ENCODE measurements at places on chromosomes 16 and 17.
A peak's percentile ranks its signal among the peaks of the same experiment; 100 is the strongest.

GRCh38 chr17:63354256-63354655 is 91.8 kb downstream of the CYB561 start:
- DNase-seq, result no peak

DNA sequence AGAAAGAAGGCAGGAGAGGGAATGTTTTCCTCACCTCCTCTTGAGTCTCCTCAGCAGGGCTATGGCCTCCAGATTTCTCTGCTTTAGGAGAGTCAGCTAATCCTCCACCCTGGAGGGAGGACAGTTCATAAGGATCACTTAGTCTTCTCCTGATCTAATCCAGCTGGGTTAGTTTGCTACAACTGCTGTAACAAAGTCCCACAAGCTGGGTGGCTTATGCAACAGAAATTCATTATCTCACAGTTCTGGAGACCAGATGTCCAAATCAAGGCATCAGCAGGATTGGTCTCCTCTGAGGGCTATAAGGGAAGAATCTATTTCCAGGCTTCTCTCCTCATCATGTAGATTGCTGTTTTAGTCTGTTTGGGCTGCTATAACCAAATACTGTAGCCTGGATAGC is 40.6 kb upstream of the XYLT1 start:
- peak; percentile 96 for DNase-seq

DNA sequence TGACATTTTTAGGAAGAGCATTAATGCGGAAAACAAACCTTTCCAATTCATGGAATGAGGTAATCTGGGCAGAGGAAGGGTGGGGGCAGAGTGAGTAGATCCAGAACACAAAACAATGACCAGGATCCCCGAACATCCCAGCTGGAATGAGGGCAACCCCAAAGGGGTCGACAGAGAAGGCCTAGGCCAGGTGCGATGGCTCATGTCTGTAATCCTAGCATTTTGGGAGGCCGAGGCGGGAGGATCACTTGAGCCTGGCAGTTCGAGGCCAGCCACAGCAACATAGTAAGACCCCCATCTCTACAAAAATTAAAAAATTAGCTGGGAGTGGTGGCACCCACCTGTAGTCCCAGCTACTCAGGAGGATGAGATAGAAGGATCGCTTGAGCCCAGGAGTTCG is 64.7 kb downstream of the ZFHX3 start:
- no peak for DNase-seq

DNA sequence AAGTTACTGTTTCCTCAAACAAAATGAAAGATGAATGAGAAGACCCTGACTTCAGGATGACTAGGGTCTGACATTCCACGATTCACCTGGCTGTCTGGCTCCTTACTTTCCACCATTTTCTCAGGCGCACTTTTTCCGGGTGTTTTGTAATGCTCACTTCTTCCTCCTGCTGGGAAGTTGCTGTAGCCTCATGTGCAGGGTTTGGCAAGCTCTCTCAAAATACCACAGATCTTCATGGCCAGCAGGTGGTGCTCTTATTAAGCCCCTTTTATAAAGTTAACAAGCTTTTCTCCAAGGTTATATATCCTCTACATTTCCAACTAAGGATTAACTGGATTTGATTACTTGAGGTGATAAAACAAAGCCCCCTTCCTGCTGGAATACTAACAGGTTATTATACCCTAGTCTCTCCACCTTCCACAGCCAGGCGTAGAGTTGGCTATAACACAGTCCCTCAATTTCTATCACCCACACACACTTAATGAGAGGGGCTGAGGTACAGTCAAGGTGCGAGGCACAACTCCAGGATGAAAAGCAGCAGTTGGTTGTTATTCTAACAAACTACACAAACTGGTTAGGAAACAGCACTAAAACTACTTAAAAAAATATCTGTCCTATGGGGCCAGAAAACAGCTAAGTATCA is 45.4 kb downstream of the STH start:
- DNase-seq, result peak; percentile 92

GRCh38 chr16:50756473-50756872 is 14.6 kb downstream of the CYLD start:
- no peak for DNase-seq

DNA sequence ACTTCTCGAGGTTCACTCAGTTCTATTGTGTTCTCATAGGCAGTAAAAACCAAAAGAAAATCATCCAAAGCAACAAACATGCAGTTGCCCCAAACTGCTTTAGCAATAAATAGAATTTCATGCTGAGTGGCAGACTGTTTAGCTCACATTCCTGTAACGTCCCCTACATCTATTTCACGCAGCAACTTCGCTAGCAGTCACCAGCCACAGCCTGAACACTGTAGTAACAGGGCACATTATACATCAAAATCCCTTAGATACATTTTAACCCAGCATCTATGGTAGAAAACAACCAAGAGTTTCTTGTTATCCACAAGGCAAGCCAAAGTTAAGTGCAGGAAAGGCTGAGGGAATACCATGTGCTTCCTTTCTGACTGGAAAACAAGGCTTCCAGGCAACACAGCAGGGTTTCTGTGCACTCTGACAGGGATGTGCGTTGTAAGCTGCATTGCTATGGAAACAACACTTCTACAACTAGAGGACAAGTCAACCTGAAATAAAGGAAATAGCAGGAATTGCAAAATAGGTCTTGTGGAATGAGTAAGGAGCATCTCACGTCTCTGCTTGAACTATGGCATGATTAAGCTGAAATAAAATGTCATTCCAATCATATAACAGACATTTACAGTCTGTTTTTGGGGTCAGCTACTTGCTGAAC is 55.4 kb downstream of the CFDP1 start:
- DNase-seq, result peak; percentile 98

DNA sequence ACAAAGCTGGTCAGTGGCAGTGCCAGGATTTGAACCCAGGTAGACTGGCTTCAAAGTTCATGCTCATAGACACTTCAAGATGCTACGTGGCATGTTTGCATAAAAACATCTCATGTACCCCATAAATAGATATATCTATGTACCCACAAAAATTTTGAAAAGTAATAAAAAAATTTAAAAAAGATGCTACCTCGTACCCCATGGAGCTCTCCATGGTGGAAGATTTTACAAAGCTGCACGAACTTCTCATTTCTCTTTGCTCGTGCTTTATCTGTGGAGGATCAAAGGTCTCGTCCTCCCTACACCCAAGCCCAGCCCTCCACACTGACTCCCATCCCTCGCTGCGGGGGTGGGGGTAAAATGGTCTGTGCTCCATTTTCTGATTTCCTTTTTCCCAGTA is 135.5 kb downstream of the HAPSTR1 start:
- DNase-seq, result no peak

DNA sequence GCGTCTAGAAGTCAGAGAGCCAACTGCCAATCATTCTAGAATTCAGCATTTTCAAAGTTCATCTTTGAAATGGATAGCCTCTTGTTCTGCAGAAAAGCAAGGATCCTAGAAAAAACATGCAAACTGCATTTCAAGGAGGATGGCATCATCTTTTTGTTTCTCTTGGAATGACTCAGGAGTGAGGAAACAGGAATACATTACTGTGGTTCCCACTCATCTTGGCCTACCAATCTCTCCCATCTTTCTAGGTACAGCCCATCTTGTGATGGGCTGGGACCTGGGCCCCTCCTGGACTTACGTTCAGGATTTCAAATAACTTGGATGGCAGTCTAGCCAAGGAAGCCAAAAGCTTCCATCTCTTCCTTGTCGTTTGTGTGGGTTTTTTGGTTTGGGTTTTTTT is 363.4 kb downstream of the CDH13 start:
- DNase-seq, result peak; percentile 55

GRCh38 chr16:57509231-57509923 is 23.1 kb upstream of the DOK4 start:
- DNase-seq, result no peak

DNA sequence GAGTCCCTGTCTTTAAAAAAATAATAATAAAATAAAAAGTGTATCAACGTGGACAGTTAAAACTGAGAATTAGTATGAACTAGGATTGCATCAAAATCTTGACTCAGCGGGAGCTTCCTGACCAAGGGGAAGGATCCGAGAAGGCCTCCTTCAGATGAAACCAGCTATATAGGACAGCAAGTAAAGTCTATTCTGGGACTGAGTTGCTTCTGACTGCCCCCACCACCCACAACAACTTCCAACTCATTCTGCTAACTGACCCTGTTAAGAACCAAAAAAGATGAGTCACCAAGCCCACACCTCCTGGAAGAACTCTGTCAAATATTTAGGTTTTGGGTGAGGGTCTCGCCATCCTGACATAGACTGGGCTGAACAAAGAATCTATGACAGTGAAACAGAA is 24.9 kb downstream of the MPP3 start:
- DNase-seq, result no peak

DNA sequence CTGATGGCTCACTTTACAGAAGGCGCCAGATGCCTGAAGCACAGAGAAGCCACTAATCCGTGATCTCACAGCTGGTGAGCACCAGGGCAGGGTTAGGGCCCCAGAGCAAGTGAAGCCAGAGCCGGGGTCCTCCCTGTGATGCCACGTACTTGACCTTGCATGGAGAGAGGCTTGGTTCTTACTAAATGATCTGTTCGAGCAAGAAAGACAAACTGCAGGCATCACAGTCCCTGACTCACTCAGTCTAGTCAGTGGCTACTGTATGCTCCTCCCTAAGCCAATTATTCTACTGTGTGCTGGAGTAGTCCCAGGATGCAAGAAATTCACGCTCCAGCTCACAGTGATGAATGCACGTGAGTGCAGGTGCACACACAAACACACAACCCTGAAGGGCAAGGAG is 55.4 kb downstream of the SDK2 start:
- DNase-seq, result no peak

GRCh38 chr17:80649200-80649644 is 104.6 kb downstream of the RPTOR start:
- no peak for DNase-seq

DNA sequence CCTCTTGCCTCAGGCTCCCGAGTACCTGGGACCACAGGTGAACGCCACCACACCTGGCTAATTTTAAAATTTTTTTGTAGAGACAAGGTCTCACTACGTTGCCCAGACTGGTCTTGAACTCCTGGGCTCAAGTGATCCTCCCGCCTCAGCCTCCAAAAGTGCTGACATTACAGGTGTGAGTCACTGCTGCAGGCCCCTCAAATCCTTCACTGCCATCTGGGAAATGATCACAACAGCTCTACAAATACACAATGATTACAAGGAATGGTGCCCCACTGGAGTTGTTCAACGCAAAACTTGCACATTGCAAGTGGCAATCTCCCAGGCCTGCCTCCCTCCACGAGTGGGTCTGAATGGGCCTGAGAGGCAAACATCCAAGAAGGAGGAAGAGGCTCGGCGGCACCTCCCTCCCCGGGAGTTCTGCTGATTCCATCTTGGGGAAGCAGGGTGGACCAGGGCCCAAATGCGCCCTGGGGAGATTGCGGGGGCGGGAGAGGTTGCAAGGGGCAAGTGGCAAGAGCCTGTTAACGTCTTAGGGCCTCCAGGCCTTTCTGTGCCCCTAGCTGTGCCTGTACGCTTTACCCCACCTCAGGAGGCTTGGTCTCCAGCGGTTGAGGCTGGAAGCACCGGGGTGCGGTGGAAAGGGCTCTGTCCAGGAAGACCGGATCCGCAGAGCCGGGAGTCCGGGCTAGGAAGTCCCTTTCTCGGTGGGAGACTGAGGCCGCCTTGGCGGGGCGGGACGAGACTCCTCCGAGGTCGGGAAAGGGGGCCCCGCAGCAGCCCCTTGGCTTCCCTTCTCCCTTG is 656 bp upstream of the IGFBP4 start:
- no peak for DNase-seq

GRCh38 chr16:72997141-72997542 is 50.8 kb downstream of the ZFHX3 start:
- DNase-seq, result peak; percentile 67

- peak; percentile 31 for DNase-seq
Observed at GRCh38 chr17:71234349-71234748, 886.5 kb upstream of the SOX9 start.

- DNase-seq, result no peak
Observed at GRCh38 chr17:574061-574460, 140.6 kb downstream of the VPS53 start.

DNA sequence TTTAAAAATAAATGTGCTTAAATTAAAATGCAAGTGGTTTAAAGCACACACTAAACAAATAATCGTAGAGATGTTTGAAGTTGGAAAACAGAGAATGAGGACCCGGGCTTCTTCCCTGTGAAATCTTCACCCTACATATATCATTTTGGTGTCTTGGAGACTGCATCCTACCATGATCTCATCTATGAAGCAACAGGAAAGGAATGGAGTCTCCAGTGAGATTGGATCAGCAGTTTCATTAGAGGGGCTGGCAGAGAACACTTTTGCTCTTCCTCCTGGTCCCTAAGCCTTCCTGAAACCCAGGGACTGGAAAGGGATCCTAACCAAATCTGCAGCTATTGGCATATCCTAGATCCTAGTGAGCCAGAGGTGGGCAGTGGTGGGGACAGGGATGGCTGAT is 85.0 kb downstream of the GRIN2A start:
- DNase-seq, result peak; percentile 39

DNA sequence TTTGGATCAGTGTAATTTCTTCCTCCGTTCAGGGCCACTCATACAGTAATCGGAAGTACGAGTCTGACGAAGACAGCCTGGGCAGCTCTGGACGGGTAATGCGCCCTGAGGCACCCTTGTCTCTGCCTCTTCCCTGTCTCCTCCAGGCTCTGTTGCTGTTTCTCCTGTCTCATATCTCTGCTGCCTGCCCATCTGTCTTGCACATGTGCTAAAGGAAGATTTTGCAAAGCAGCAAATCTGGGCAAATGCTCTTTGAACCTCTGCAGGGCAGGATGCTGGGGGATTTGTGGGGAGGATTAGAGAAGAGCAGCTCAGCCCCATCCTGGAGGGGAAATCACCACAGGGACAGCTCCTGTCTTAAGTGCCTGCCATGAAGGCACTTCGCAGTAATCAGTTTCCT is 32.4 kb upstream of the POLR3E start:
- peak; percentile 40 for DNase-seq

All from AG10803 (cell line).